ENCODE measurements at places on chromosomes 4 and X. TPM values are rescaled to one million over a fixed set of nuclear protein-coding genes. Genes with fewer than 3 reads are reported as not detected.

MGAT4D gene
- not detected for total RNA-seq

HELT gene
- total RNA-seq, result not detected

NWD2 gene
- total RNA-seq, result not detected

ADH1B gene
- total RNA-seq, result 0.36 TPM

- H3K27me3 ChIP-seq, result peaks cover 56% of the 10 kb centered on the region
- no peak overlapping the region for H3K4me3 ChIP-seq
These were observed 3.1 kb upstream of the GPR78 start for GRCh38 chr4:8577046-8577445.

- no peak for DNase-seq
- no peaks in the 10 kb centered on the region for H3K27me3 ChIP-seq
- no peak overlapping the region for H3K27ac ChIP-seq
- H3K36me3 ChIP-seq, result no peaks in the 10 kb centered on the region
These were observed 223.0 kb downstream of the COX18 start for GRCh38 chr4:72846280-72847111.

DNA sequence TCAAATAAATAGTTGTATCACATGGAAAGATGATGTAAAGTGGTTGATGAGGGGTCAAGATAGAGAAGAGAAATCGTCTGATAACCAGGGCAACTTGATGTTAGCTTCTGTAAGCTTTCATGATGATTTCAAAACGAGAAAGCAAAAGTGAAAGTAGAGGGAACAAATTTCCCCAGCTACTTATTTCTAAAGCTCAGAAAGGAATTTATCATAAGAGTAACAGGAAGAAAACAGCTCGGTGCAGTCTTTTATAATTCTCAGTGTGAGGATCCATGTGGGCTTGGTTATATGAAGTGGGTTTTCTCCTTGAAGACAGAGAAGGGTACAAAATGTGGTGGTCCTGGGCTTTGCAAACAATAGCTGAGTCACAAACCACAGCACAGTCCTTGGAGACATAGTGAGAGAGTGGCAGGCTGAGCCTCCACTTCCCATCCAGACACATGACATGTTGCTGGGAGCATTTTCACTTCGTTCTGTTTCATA lies 32.1 kb upstream of the GLRA2 start:
- H3K4me1 ChIP-seq, result no peaks in the 10 kb centered on the region
- peak; percentile 4 for DNase-seq
- peak overlapping the region; percentile 51 for H3K4me3 ChIP-seq
- no peaks in the 10 kb centered on the region for H3K36me3 ChIP-seq
- no peaks in the 10 kb centered on the region for H3K27me3 ChIP-seq

Data from IMR-90 (cell line).